Islet precursor cell (in vitro differentiated cells): ENCODE measurements at places on chromosomes 3 and 15.

DNA sequence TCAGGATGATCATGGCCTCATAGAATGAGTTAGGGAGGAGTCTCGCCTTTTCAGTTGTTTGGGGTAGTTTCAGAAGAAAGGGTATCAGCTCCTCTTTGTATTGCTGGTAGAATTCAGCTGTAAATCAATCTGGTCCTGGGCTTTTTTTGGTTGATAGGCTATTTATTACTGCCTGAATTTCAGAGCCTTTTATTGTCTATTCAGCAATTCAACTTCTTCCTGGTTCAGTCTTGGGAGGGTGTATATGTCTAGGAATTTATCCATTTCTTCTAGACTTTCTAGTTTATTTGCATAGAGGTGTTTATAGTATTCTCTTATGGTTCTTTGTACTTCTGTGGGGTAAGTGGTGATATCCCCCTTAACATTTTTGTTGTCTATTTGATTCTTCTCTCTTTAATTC lies 1024.2 kb downstream of the DIPK2A start:
- no peak for DNase-seq

- DNase-seq, result no peak
Observed at GRCh38 chr3:9147215-9147895, 102.1 kb downstream of the SRGAP3 start.

DNA sequence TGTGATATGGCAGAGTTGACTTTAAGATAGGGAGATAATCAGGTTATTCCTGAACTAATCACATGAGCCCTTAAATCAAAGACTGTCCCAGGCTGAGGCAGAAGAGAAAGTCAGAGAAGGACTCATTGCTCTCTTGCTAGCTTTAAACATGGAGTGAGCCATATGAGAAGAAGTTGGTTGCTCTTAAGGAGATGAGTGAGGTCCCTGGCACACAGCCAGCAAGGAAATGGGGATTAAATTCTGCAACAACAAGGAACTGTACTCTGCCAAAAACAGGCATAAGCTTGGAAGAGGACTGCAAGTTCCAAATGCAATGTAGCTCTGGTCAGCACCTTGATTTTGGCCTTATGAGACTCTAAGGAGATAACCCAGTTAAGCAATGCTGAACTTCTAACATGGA lies 457.0 kb downstream of the PLOD2 start:
- DNase-seq, result no peak

- peak; percentile 82 for DNase-seq
Observed at GRCh38 chr15:89837134-89837829, 22.6 kb upstream of the ANPEP start.
